ENCODE measurements at places on chromosomes 5 and 9. TPM values are rescaled to one million over a fixed set of nuclear protein-coding genes. Genes with fewer than 3 reads are reported as not detected.

GRCh38 chr9:123486431-123486830, 130.4 kb downstream of the CRB2 start:
- no peak for DNase-seq
- no peaks in the 10 kb centered on the region for H3K36me3 ChIP-seq
- no peaks in the 10 kb centered on the region for H3K27me3 ChIP-seq

DNA sequence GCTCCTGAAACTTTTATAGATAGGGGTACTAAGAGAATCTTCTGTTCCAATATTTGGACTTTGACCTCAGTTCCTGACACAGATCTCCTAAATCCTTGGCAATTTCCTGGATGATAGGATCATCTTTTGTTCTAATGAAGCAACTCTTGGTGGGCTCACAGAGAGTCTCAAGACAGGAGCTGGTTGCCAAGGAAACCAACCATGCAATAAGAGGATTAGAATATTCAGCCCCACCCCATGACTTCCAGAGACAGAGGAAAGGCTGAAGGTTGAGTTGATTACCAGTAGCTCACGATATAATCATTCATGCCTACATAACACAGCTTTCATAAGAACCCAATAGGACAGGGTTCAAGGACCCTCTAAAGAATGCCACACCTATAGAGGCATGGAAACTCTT, 2050.2 kb upstream of the CDH6 start:
- no peak for DNase-seq
- no peaks in the 10 kb centered on the region for H3K4me1 ChIP-seq
- H3K36me3 ChIP-seq, result no peaks in the 10 kb centered on the region
- H3K27me3 ChIP-seq, result no peaks in the 10 kb centered on the region
- no peak overlapping the region for H3K27ac ChIP-seq

DNA sequence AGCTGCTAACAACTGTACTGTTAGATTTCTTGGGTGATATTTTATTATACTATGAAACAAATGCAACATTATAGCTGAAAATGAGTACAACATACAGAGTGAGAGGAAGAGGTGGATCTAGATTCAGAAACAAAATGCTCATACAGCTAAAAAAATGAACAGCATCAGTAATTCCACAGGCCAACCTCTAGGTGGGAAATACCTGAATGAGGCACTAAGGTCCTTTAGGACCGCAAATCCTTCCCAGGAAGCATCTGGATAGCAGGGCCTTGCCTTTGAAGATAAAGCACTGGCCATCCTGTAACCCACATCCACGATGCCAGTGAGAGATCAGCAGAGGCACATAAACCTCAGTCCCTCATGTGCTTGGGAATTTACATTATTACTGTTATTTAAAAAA, 310.8 kb downstream of the YTHDC2 start:
- H3K36me3 ChIP-seq, result no peaks in the 10 kb centered on the region
- H3K27ac ChIP-seq, result no peak overlapping the region
- no peaks in the 10 kb centered on the region for H3K4me1 ChIP-seq
- H3K4me3 ChIP-seq, result no peak overlapping the region

GRCh38 chr5:144298658-144299057, 128.0 kb downstream of the KCTD16 start:
- H3K36me3 ChIP-seq, result no peaks in the 10 kb centered on the region
- H3K4me3 ChIP-seq, result no peak overlapping the region

GRCh38 chr5:154315196-154315595, 124.7 kb downstream of the GALNT10 start:
- H3K4me1 ChIP-seq, result peaks cover 5% of the 10 kb centered on the region
- H3K27me3 ChIP-seq, result no peaks in the 10 kb centered on the region
- no peak for DNase-seq
- no peaks in the 10 kb centered on the region for H3K36me3 ChIP-seq

DNA sequence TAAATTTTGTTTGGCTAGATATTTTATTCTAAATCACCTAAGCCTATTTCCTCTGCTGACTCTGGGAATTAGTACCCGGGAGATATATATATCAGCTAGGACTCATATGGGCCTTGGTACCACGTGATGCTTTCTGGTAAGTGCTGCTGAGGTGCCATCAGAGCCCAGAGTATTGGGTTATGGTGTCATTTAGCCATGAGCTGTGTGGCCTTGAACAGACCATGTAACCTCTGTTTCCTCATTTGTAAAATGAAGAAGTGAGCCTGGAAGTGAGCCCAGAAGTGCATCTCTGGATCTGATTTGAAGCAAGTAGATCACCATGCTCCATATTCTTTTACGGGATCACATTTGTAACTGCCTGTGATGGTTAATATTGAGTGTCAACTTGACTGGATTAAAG, 126.1 kb downstream of the GPBP1 start:
- no peaks in the 10 kb centered on the region for H3K4me1 ChIP-seq
- H3K27ac ChIP-seq, result no peak overlapping the region
- peak; percentile 16 for DNase-seq
- H3K27me3 ChIP-seq, result no peaks in the 10 kb centered on the region
- no peaks in the 10 kb centered on the region for H3K36me3 ChIP-seq
- no peak overlapping the region for H3K4me3 ChIP-seq

- H3K27me3 ChIP-seq, result no peaks in the 10 kb centered on the region
- no peaks in the 10 kb centered on the region for H3K4me1 ChIP-seq
- H3K4me3 ChIP-seq, result no peak overlapping the region
- no peaks in the 10 kb centered on the region for H3K36me3 ChIP-seq
- DNase-seq, result no peak
Observed at GRCh38 chr5:15117688-15118087, 246.1 kb upstream of the ANKH start.

NEUROG1 gene
- not detected for polyA plus RNA-seq

EGR1 gene
- polyA plus RNA-seq, result 59.8 TPM

SLC1A1 gene
- polyA plus RNA-seq, result 4.9 TPM

SLC45A2 gene
- not detected for polyA plus RNA-seq

SHOC1 gene
- polyA plus RNA-seq, result 3.0 TPM

PCDHGA4 gene
- polyA plus RNA-seq, result 2.4 TPM
